Tibial nerve (tissue), 4 donors: ENCODE measurements at places on chromosomes 11 and 22. TPM values are rescaled to one million over a fixed set of nuclear protein-coding genes. Genes with fewer than 3 reads are reported as not detected.

DNA sequence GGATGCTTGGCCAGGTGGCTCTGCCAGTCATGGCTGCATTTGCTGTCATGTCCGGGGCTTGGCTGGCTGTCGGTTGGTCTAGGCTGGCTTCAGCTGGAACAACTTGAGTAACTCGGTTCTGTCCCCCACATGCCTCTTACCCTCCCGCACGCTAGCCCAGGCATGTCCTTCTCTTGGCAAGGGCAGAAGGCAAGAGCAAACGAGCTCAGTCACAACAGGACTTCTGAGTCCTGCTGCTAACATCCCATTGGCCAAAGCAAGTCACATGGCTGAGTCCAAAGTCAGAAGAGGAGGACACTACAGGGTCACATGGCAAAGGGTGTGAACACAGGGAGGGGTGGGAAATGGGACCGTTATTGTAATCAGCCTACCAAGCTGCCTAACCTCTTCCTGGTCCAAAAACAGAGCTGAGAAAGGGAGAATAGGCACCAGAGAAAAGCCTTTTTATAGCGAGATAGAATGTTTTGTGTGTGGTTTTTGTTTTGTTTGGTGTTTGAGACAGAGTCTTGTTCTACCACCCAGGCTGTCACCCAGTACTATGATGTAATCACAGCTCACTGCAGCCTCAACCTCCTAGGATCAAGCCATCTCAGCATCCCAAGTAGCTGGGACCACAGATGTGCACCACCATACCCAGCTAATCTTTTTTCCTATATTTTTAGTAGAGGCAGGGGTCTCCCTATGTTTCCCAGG, 81.9 kb downstream of the MN1 start:
- no peaks in the 10 kb centered on the region for H3K4me1 ChIP-seq
- no peaks in the 10 kb centered on the region for H3K27me3 ChIP-seq
- no peak overlapping the region for H3K4me3 ChIP-seq
- no peak for DNase-seq
- H3K27ac ChIP-seq: no peak overlapping the region

DNA sequence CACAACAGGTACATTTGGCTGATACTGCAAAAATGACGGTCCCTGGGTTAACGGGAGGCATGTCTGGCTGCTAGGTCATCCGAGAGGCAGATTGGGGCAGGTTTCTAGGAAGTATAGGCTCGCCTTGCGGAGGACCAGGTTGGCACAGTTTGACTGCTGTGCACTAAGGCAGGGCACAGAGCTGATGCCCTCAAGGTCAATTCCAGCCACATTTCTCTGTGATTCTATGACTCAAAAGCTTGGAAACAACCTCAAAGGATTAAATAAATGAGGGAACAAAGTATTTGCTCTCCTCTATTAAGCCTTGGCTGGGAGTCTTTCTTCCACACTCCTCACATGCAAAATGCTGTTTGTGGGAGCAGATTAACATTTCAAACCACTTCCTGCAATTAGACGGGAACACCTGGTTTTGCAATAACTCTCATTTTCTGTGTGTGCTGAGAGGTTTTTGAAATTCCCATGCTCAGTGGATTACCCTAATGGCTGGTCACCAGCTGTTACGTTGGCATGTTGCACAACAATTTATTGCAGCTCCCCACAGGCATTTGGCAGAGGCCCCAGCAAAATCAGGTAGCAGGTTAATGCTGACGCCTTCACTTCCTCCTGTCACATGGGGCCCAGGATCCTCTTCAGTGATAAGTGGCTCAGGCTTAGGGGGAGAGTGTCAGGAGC, 61.0 kb upstream of the PLET1 start:
- no peak overlapping the region for H3K27ac ChIP-seq
- DNase-seq: no peak
- no peak overlapping the region for H3K4me3 ChIP-seq
- H3K27me3 ChIP-seq: no peaks in the 10 kb centered on the region
- H3K36me3 ChIP-seq: no peaks in the 10 kb centered on the region

DNA sequence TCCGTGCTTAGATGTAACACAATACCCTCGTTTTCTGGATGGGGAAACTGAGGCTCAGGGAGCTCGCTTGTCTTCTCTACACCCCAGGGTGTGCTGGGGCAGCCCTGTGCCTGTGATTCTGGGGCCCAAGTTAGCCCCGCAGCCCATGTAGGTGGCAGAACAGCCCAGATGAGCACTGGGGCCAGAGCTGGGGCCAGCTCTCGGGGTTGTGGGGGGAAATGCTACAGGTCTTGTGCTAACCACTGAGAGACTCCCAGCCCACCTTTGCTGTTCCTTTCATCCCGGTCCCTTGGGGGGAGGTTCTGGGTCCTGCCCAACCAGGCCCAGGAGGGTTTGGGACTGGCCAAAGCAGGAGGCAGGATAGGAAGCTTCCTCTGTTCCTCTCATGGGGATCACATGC, 13.5 kb downstream of the MYEOV start:
- no peaks in the 10 kb centered on the region for H3K27me3 ChIP-seq
- H3K4me1 ChIP-seq: no peaks in the 10 kb centered on the region
- no peaks in the 10 kb centered on the region for H3K36me3 ChIP-seq
- no peak overlapping the region for H3K4me3 ChIP-seq
- no peak for DNase-seq

GRCh38 chr11:65100674-65101350, 4.8 kb downstream of the VPS51 start:
- H3K27ac ChIP-seq: no peak overlapping the region
- H3K36me3 ChIP-seq: peaks cover 27% of the 10 kb centered on the region
- DNase-seq: no peak
- H3K4me3 ChIP-seq: no peak overlapping the region
- H3K27me3 ChIP-seq: no peaks in the 10 kb centered on the region

- no peak overlapping the region for H3K4me3 ChIP-seq
- no peak overlapping the region for H3K27ac ChIP-seq
- DNase-seq: no peak
- H3K27me3 ChIP-seq: no peaks in the 10 kb centered on the region
- H3K36me3 ChIP-seq: no peaks in the 10 kb centered on the region
Observed at GRCh38 chr11:100592619-100593260, 94.3 kb upstream of the ARHGAP42 start.

Gene GP1BB
- total RNA-seq: 4.9 TPM
